Right atrium auricular region (tissue), 2 donors: ENCODE measurements at places on chromosomes 2 and 18. TPM values are rescaled to one million over a fixed set of nuclear protein-coding genes. Genes with fewer than 3 reads are reported as not detected.

MARS2 gene
- total RNA-seq: 4.4 TPM

VWC2L gene
- total RNA-seq: not detected

OTX1 gene
- not detected for total RNA-seq

LDAH gene
- total RNA-seq: 3.5 TPM

RGPD4 gene
- 0.26 TPM for total RNA-seq

IL36G gene
- total RNA-seq: not detected

GNAL gene
- total RNA-seq: 2.7 TPM

SALL3 gene
- total RNA-seq: 2.5 TPM

SAG gene
- total RNA-seq: 2.9 TPM

SCYGR4 gene
- total RNA-seq: not detected

IMMT gene
- 104 TPM for total RNA-seq

MATN3 gene
- not detected for total RNA-seq

PSMA8 gene
- not detected for total RNA-seq

CHRND gene
- total RNA-seq: 0.19 TPM

CHCHD5 gene
- total RNA-seq: 27.4 TPM

RASGRP3 gene
- 50.0 TPM for total RNA-seq

UGT1A10 gene
- not detected for total RNA-seq

GKN2 gene
- total RNA-seq: not detected
